T-cell (primary cell): ENCODE measurements at places on chromosomes 1 and 21.

- no peak for DNase-seq
Measured at GRCh38 chr21:42921927-42922326, 3.5 kb downstream of the ERVH48-1 start.

GRCh38 chr1:32005522-32005921 lies 8.1 kb upstream of the KHDRBS1 start:
- no peak for DNase-seq

GRCh38 chr1:28313702-28314546 lies 14.9 kb upstream of the MED18 start:
- DNase-seq: no peak

DNA sequence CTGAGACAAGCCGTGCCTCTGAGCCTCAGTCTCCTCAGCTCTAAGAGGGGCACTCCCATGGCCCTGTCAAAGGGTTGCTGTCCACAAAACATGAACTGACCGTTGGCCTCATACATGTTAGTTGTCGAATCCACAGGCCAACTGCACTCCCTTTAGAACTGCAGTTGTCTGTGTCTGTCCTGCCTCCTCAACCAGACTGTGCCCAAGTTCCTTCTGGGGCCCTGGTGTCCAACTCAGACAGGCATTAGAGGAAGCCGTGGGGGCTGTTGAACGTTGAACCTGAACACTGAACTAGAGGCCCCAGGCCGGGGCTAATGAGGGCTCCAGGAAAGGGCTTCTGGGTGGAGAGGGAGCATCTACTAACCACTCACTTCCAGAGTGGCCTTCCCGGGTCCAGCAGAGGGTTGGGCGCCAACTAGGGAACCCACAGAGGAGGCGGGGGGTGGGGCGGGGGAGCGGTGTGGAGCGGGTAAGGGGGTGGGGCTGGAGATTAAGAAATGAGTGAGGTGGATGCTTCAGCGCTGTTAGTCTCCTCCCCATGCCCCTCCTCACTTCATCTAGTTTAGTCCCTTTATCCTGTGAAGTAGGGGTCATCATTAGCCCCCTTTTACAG lies at the start of gene RAB42:
Gene RAB42, plus strand, starts transcription at position 558 of the 613 bp plus-strand sequence. CDS start 247 bp downstream, outside the sequence.
- DNase-seq: no peak

DNA sequence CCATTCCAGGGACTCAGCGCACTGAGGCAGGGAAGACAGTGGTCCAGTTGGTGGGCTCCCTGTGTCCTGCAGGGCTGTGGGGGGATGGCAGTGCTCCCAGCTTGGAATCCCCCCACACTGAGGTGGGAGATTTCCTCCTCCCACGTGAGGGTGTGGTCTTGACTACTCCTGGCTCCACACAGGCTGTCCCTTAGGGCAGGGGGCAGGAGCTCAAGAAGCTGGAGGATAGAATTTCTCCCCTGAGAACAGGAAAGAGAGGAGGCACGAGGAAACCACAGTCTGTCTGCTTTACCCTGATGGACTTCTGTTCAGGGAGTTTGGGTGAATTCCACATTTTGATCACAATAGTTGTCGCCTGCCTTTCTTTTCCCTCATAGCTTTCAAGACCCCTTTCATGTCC lies 62.1 kb downstream of the CACNA1E start:
- no peak for DNase-seq

GRCh38 chr1:155069551-155070157 lies 6.1 kb downstream of the EFNA4 start:
- no peak for DNase-seq

GRCh38 chr1:222979561-222979960 lies 163.5 kb downstream of the TLR5 start:
- DNase-seq: no peak

DNA sequence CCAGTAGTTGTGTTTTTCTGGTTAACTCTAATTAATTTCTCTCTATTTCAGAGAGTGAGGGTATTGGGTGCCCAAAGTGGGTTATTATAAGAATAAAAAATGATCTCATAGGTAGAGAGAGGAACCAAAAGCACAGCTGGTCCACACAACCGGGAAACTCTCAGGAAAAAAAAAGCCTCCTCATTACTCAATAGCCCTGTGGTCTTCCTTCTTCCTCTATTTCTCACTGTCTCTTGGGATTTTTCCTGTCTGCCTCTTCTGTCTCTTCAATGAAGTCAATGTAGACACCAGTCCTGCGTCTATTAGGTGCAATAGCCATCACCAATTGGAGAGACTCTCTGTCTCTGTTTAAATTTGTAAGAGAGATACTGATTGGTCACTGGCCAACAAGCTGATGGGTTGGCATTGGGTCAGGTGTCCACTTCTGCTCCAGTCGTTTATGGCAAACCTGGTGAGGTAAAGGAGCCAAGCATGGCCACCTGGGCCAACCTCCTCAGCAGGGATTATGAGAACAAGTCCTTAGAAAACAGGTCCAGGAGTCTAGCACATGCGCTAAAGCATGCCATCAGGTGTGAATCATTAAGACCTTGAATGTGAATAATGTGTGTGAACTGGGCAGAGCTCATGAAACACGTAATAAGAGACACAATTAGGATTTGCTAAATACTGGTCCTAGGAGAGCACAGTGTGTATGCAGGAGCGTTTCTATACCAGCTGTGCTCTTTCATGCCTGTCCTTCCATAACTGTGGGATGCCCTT lies 443.0 kb upstream of the RUNX1 start:
- no peak for DNase-seq

- DNase-seq: no peak
Measured at GRCh38 chr21:32795802-32796559, 24.4 kb upstream of the PAXBP1 start.

GRCh38 chr21:27695246-27695645 lies 728.4 kb upstream of the ADAMTS5 start:
- no peak for DNase-seq

DNA sequence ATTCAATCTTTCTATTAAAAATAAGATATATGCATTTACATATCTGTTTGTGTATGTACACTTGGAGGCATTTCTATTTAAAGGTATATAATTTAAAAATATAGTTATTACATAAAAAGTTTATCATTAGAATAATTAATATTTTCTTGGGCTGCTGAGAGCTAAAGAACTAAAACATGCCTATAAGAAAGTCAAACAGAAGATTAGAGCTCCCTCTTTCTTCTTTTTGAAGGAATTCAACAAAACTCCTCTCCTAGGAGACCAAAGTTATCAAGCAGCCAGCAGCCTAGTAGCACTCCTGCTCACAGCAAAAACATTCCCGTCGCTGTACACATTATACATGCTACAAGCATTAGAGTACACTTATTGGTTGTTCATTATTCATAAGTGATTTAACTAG lies 216.4 kb downstream of the VAV3 start:
- DNase-seq: no peak

DNA sequence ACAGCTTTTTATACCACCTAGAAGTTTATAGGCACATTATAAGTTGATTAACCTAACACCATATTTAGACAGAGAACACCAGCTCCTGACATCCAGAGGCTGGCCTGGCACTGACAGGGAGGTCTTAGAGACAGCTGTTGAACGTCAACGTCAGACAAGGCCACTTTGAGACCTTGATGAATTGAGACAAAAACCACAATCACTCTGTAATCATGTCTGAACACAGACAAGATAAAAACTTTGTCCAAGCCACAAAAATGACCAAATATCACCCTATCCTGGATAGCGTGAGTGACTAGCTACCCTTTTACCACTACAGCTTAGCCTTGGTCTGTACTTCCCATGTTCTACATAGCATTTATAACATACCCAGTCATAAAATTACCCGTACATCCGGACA lies 403.6 kb upstream of the CHRM3 start:
- no peak for DNase-seq

- DNase-seq: no peak
Measured at GRCh38 chr1:228825840-228826484, 90.7 kb downstream of the RHOU start.

GRCh38 chr1:206953126-206953525 lies 6.9 kb upstream of the PIGR start:
- no peak for DNase-seq

- no peak for DNase-seq
Measured at GRCh38 chr1:15016001-15016400, 137.5 kb upstream of the TMEM51 start.

- DNase-seq: no peak
Measured at GRCh38 chr1:25737130-25737529, 62.9 kb upstream of the SELENON start.

DNA sequence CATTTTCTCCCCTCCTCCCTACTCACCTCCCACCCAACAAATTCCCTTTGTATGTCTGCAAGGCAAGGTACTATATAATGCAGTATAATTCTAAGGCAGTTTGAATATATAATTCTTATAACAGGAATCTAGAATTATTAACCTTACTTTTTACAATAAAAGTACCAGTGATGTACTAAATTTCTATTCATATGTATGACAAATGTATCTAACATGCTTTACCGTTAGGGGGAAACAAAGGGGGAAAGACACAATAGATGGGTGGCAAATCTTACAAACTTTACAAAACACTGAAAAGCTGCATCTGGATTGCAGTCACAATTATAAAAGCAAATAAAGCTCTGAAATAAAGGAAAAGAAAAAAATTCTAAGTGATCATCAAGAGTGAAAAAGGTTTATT lies 2.3 kb downstream of the PIK3R3 start:
- no peak for DNase-seq

DNA sequence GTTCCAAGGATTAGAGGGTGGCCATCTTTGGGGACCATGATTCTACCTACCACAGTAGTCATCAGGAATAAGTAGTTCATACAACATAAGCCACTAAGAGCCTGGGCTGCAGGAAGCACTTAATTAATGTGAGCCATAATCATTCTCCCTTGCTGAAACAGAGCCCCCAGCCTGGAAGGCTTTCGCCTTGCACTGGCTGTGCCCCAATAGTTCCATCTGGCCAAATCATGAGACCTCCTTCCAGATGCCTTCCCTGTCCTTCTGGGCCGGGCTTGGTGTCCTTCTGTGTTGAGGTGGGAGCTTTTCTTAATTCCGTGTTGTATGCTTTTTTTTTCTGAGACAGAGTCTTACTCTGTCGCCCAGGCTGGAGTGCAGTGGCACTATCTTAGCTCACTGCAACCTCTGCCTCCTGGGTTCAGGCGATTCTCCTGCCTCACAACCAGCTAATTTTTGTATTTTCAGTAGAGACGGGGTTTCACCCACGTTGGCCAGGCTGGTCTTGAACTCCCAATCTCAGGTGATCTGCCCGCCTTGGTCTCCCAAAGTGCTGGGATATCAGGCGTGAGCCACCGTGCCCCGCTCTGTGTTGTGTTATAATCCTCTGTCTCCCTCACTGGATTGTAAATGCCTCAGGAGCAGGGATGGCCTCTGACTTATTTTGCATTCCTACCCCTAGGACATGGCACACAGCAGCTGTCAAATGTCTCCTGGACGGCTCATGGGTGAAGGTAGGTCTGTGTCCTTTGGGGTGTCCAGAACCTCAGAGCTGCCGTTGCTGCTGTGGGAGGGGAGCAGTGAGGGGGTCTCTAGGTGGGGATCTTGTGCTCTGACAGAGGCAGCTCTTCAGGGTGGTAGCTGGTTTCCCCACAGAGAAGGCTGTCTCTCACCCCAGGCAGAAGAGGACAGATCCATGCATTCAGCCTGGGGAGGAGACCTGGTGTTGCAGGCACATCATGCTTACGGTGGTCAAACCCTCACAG lies 10.1 kb downstream of the GNG4 start:
- no peak for DNase-seq

GRCh38 chr1:233406994-233407631 lies 79.6 kb downstream of the MAP3K21 start:
- DNase-seq: no peak

DNA sequence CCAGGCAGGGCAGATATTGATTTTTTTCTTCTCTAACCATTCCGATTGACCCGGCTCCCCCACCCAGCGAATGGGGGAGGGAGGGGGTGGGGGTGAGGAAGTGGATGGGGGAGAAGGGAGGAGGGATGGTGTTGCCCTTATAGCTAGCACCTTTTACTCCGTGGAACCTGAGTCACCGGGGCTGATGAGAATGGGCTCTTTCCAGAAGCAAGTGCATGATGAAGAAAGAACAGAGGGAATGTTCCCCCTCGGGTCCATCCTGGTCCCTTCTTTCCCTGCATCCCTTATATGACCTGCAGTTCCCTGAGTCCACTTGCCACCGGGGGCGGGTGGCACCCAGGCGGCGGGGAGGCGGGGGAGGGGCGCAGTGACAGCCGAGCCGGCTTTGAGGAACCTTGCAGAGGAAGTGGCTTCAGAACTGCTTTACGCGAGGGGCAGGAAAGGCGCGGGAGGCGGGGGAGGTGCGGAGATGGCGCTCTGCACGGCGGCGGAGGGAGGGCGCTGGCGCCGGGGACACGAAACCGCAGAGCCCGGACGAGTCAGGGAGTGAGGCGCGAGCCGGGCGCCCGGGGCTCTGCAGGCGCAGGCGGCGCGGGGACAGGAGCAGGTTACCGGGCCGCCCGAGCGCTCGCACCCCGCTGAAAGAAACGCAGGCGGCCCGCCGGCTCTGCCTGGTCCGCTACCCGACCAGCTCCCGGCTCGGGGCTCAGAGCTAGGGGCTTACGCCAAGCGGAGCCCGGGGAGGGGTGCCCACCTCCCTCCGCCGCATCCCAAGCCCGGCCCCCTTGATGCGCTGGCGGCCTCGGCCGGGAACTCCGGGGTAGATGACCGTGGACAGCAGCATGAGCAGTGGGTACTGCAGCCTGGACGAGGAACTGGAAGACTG lies 49.7 kb downstream of the RASSF5 start:
- peak; percentile 86 for DNase-seq
